Renal cortical epithelial cell (primary cell): ENCODE measurements at places on chromosomes 3 and 15. TPM values are rescaled to one million over a fixed set of nuclear protein-coding genes. Genes with fewer than 3 reads are reported as not detected.

Gene CLRN1
- total RNA-seq, result not detected in 2 replicates

DNA sequence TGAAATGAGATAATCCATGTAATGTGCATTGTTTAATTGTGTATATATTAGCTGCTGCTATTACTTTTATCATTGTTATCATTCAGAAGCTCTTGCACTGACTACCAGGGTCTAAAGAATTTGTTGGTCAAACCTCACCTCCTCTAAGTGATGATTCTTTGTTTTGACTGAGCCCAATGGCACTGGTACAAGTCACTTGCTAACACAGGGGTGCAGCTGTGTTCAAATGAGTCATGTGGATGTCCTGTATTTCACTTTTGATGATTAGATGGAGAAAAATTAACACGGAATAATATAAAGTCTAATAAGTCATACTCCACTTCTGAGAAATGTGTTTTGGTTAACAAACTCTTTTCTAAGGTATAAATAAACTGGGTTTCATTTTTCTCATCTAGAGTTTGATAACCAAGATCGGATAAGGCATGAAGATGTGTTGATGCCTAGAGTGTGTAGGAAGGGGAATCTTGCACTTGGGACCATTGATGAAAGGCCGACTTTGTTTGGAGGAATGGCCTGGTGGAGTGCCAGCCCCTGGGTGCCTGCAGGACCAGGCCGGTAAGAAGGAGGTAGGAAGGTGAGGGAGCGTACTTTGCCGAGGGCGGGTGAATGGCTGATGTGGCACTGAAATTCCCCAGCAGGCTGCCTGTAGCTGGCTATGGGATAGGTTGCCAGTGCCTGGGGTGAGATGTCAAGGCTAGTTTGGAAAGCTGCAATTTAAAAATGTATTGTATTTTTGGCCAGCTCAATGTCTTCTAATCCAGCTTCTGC, 244.7 kb upstream of the ZPLD1 start:
- DNase-seq, result peak; percentile 52

DNA sequence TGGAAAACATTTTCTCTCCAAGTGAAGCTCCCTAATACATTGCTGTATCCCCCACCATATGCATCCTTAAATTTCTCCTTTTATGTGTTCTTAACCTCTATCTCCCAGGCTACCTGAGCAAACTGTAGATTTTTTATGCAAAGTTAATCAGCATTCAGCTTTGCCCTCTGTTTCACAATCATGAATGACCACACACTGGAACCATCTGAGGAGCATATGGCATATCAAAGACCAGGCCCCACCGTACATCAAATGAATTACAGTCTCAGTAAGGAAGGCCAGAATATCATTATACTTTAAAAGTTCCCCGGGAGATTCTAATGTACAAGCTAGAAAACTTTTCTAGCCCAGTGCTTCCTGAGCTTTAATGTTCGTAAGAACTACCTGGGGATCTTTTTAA, 115.5 kb upstream of the NECTIN3 start:
- no peak for DNase-seq

Gene GABRR3
- total RNA-seq, result not detected in 2 replicates

DNA sequence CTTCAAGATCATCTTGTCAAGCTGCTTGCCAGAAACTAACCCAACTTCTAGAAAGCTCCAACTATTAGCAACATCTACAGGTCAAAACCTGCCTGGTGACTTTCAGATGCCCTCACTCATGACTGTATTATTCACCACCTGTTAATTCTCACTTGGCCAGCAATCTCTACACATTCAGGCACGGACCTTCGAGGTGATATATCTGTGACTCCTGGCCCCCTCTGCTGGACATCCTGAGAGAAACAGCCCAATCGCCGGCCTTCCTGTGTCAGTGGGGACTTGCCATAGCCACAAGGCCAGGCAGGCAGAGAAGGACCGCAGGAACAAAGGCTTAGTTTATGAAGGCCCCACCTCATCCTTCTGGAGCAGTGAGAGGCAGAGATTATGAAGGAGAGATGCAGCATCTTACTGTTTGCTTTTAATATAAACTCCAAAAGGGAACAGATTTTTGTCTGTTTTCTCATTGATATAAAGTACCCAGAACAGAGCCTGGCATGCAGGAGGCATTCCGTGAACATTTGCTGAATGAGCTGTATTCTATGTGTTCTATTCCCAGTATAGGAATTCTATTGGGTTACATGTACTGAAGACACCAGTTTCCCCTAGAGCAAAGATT, 24.4 kb upstream of the OCA2 start:
- peak; percentile 74 for DNase-seq

DNA sequence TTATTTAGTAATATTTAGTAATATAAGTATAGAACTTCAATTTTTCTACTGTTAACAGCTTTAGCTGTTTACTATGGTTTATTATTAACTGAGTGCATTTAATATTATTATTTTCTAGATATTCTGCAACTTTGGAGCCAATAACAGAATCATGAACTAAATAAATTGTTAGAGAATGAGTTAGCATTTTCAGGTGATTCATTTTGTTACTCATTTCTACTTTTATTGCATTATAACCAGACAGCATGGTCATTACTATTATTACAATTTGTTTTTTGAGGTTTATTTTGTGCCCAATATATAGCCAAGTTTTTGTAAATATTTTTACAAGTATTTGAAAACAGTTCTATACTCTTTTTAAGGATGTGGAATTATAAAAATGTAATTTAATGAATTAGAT, 279.6 kb downstream of the SQOR start:
- peak; percentile 20 for DNase-seq
